ENCODE measurements at places on chromosomes 2 and 18.
A peak's percentile ranks its signal among the peaks of the same experiment; 100 is the strongest.

GRCh38 chr2:170321526-170321925, 143.6 kb downstream of the MYO3B start:
- DNase-seq: no peak

GRCh38 chr2:113720167-113720566, 36.3 kb downstream of the SLC35F5 start:
- DNase-seq: peak; percentile 8

DNA sequence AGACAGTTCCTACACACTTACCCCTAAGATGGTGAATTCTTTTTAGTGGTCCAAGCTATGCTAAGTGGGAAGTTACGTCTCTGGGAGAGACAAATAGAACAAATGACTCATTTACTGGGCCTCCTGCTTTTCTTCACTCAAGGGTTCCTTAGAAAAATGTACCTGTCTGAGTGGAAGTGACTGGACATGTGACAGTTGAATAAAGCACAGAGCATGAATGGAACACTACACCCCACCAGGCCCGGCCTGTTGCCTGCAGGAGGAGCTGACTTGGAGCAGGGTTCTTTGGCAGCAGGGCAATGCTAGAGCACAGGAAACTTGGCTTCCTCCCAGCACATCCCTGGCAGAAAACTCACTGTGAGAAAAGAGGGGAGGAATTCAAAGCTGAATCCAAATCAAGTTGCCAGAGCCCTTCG, 451.0 kb upstream of the SETBP1 start:
- no peak for DNase-seq

- DNase-seq: no peak
Observed at GRCh38 chr2:166144071-166144470, 16.3 kb upstream of the SCN1A start.
